Stimulated activated CD8-positive, alpha-beta memory T cell treated with anti-CD3 and anti-CD28 coated beads, Interleukin-7, amount 100 ng/mL, for 1 hour (primary cell): ENCODE measurements at places on chromosomes 7 and 10.

DNA sequence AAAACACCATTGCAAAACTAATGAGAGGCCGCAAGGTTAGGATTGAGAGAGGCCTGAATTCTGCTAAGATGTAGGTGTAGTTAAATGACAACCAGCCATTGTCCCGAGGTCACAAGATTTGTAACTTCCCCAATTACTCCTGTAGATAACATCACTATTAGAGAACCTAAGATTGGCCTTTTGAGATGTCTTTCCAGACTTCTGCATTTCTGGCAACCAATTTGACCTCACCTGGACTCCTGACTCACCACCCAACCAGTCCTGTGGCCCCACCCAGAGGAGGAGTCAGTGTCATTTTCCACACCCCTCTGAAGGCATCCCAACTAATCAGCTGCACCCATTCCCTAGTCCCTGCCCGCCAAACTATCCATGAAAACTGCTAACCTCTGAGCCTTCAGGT lies 115.7 kb downstream of the PRKAG2 start:
- no peak for DNase-seq

- DNase-seq, result no peak
Measured at GRCh38 chr10:125157505-125157904, 2.9 kb downstream of the CTBP2 start.

- no peak for DNase-seq
Measured at GRCh38 chr10:63738410-63738809, 217.2 kb downstream of the REEP3 start.

GRCh38 chr10:17236468-17237148 lies 8.6 kb downstream of the VIM start:
- DNase-seq, result no peak

- no peak for DNase-seq
Measured at GRCh38 chr7:17369691-17370426, 71.4 kb downstream of the AHR start.

- no peak for DNase-seq
Measured at GRCh38 chr7:93629291-93629801, 54.8 kb upstream of the CALCR start.

DNA sequence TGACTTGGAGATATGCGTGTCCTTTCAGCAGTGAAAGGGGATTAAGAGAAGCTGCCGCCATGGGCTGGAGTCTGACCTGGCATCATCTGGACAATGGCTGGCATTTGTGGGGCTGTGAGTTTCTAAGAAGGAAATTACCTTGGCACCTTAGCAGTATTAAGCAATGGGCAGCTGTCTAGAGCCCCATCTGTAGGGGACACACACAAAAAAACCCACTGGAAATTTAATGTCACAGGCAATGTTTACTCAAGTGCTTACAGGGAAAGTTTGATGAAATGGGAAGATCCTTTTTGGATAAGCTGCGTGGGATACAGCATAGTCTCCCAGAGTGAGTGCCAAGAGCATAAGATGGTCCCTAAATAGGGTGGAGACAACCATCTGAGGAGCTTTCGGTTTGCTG lies 25.0 kb downstream of the ADRA2A start:
- DNase-seq, result no peak

DNA sequence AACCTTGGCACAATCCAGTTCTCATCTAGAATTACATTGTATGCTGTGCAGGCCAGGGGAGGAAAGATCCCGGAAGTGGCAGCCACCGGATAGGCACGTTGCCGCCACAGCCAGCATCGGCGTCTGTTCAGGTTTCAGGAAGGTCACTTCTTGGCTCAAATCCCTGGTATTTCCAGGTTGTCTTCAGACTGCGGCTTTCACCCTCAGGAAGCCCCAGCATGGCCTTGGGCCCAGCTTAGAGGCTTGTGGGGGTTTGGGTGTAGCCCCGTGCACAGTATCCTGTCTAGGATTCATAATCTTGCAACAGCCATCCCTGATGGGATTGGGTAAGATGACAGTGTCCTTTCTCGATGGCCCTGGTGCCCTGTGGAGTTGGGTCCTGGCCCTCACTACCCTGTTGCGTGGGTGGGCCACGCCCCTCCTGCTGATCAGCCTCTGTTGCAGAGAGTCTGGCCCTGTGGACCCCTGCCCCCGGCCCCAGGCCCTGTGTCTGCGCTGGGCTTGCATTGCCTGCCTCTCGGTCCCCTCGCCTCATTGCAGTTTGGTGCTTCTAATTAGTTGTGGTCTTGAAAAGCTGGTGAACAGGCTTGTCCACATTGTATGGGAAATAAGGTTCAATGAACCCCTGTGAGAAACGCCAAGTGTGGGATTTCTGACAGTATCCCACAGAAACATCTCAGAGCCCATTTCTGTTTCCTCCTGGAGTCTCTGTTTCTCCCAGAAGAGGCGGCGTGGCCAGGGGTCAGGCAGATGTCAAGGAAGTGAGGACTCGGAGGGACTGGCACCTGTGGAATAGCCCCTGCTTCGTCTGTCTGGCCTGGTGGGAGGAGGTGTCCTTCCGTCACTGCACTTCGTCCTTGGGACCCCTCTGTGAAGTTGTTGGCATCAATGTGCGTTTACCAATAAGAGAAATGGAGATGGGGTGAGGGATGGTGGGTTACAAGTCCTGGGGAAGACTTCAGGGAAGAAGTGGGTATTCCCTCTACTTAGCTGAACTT lies 77.5 kb downstream of the MGMT start:
- no peak for DNase-seq

DNA sequence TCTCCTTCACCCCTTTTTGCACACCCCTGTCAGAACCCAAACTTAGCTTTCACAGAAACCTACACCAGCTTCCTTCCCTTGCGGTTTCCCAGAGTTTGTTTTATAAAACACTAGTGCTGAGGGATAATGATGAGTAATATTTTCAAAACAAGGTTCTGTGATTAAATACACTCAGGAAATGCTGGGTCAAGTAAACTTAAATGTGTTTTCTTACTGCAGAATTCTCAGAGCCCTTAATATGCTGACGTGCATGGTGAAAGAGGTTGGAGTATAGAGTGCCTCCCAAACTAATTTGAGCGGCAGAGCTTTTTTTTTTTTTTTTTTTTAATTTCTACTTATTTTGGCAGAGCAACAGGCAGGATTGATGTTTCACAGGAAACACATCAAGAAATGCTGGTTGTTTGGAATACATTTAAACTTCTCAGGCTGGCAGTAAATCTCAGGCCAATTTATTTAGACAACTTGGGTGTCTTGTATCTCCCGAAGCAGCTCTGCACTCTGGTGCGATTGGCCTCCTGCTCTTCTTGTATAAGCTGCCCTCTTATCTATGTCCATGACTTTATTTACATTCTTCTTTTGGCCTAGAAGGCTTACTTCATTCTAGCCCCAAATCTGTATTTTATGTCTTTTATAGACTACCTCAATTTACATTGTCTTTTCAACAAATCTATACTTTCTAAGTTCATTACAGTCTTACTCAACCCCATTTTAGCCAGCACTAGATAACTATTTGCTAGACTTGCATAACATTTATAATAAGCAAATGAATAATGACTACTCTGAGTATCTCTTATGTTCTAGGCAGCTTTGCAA lies 165.4 kb downstream of the BMPER start:
- no peak for DNase-seq

GRCh38 chr7:144019457-144019856 lies 19.3 kb downstream of the OR6B1 start:
- no peak for DNase-seq

GRCh38 chr7:44852590-44852989 lies 4.7 kb upstream of the H2AZ2 start:
- no peak for DNase-seq

GRCh38 chr10:86325158-86325557 lies 41.4 kb downstream of the GRID1 start:
- DNase-seq, result no peak

DNA sequence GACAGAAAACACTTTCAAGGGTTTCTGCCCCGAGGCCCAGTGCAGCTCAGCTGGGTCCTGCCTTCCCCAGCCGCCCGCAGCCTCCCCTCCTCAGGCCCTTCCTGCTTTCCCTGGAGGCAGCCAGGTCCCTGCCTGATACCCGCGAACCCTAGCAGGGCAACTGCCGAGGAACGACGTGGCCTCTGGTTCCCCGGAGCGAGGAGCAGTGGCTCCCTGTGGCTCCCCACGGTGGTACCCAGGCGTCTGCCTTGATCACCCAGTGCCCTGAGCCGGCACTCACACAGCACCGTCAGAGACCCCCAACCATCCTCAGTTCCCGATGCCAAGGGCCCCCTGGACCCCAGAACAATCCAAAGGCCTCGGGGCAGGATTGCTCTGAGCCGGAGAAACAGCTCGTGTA lies 58.3 kb downstream of the CFAP46 start:
- DNase-seq, result no peak

DNA sequence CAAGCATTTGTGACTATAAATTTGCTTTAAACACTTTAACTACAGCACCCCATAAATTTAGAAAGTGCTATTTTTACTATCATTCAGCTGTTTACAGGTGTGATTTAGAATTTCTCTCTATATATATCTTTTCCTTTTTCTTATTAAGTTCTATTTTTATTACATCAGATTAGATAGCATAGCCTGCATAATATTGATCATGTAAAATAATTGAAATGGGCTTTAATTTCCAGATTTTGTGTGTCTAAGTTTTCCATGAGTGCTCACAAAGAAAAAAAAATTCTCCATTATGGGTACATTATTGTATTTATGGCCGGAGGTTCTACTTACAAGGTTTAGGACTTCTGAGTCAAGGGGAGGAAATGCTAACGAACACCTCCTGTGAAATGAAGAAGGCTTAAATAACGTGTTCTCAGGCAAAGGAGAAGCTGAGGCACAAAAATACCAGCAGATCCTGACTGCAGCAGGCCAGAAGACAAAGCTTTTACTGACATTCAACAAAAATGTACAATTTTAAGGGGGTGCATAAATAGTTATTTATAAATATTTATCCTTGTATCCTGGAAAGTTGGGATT lies 114.2 kb downstream of the RNF133 start:
- no peak for DNase-seq

DNA sequence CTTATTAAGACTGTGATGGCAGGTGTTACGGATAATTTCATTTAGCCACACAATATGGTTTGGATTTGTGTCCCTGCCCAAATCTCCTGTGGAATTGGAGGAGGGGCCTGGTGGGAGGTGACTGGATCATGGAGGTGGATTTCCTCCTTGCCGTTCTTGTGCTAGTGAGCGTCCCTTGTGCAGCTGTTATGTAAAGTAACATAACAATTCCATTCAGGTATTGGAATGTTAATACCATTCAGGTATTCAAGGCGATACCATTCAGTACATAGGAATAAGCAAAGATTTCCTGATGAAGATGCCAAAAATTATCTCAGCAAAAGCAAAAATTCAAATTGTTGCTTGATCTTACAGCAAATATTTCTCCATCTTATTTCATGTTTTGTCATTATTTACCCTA lies 32.5 kb upstream of the PLXDC2 start:
- DNase-seq, result no peak

- DNase-seq, result no peak
Measured at GRCh38 chr7:131570401-131570800, 14.0 kb upstream of the PODXL start.

DNA sequence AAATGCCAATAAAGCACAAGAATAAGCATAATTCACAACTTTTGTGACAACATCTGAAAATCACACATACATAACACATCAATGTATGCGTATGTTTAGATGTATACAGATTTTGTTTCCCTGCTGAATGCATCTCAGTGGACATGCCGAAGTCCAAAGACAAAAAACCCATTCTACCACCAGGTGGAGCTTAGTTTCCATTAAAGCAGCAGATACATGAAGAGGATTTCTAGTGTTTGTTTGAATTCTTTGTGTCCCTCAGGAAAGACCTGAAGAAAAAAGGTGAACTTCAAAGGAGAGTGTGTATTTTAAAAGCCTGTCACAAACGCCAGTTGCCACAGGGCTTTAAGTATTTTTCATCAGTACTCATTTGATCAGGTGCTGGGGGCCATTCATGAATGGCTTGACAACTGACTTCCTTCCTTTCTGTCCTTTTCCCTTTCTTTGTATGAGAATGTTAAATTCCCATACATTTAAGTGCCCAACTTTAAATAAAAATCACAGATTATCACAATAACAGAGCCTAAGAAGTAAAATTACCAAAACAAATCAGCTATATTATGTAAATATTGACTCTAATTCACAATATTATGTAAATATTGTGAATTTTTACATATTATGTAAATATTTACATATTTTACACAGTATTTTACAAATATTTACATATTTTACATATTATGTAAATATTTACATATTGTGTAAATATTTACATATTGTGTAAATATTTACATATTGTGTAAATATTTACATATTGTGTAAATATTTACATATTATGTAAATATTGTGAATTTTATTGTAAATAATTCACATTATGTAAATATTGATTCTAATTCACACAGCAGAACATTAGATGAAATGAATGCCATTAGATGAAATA lies 343.0 kb downstream of the CRPPA start:
- no peak for DNase-seq

DNA sequence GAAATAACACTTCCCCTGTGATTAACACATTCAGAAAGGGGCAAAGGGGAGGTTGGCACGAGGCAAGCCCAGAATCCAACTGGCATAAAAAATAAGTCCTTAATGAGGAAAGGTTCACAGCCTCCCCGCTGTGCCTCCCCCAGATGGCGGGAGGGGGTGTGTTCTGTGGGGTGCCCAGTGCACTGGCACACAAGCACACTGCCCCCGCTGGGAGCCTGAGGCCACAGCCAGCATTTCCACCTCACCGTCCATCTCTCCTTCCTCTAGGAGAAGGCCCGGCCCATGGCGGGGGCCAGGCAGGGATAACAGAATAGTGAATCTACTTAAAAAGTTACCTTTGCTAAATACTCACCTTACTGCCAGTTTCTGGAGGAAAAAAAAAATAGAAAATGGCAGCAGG lies 43.2 kb downstream of the PRKAG2 start:
- no peak for DNase-seq

DNA sequence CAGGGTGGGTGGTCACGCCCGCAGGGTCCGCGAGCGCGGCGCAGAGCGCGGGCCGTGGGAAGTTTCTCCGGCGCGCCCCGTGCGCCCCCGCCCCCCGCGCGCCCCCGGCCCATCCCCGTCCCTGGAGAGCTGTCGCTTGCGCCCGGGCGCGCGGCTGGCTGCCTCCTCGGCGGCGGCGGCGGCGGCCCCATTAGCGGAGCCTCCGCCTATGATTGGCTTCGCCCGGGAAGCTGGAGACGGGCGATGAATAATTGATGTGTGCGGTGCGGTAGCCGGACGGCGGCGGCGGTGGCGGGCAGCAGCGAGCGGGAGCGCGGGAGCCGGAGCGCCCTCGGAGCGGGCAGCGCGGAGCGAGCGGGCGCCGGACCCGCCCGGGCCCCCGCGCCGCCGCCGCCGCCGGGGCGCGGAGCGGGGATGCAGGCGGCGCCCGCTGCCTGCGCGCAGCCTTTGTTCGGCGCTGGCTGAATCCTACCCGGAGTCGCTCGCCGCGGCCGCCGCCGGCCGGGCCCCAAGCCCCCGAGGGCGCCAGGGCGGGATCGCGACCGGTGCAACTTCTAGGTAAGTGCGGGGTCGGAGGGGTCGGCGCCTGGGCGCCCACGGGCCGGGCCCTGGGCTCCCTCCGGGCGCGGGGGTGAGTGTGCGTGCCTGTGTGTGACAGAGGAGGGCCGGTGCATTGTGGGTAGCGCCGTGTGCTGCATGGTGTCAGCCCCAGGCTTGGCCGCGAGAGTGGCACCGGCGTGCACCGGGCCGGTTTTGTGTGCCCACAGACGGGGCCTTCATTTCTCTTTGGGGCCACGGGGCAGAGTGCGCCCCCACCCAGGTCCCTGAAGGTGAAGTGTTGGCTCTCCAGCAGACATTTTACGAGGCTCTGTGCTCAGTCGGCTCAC lies 103.8 kb upstream of the PPIF start:
- no peak for DNase-seq

GRCh38 chr7:6007386-6007785 lies 1.5 kb downstream of the PMS2 start:
- no peak for DNase-seq

GRCh38 chr10:113362645-113363091 lies 190.2 kb upstream of the HABP2 start:
- no peak for DNase-seq
